ENCODE measurements at places on chromosomes 6 and 20.

- DNase-seq = peak; percentile 75
Measured at GRCh38 chr20:50992733-50993457, 30.0 kb downstream of the KCNG1 start.

DNA sequence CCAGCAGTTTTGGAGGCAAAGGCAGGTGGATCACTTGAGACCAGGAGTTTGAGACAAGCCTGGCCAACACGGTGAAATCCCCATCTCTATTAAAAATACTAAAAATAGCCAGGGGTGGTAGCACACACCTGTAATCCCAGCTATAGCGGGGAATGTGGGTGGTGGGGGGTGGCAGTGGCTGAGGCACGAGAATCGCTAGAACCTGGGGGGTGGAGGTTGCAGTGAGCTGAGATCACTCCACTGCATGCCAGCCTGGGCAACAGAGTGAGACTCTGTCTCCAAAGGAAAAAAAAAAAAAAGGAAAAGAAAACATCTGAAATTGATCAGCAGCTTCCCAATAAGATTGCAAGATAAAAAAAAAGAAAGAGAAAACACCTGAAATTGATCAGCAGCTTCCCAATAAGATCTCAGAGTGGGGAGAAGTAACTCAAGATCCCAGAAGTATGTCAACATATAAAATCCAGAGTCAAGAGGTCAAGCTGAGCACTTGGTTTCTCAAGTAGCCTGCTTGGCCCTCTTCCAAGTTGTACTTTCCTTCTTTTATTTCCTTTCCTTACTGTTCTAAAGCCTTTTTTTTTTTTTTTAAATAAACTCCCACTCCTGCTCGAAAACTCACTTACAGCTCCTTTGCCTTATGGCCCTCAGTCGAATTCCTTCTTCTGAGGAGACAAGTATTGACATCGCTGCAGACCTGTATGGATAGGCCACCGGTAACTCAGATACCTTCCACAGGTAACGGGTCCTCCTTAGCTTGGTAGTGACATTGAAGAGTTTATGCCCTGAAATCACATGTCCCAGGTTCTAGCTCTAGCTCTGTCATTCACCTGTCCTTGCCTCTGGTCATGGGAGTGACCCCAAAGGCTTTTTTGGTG lies 368.5 kb upstream of the SYNCRIP start:
- DNase-seq = no peak

- DNase-seq = no peak
Measured at GRCh38 chr6:8549074-8549790, 113.9 kb upstream of the SLC35B3 start.

DNA sequence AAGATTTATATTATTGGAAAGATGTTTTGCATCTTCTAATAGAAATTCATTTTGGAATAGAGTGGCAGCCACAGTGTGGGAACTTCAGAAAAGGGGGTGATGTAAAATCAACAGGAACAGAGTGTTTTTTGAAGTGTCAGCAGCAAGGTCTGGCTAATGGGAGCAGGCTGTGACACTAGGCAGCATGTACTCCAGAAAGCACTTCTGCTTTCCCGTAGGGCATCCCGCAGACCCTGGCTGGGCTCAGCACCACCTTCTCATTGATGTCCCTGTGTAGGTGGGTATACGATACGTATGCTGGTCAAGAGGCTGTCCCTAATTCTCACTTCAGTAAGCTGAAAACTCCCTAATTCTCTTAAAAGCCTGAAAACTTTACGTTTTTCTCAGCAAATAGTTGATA lies 74.7 kb downstream of the EYA4 start:
- DNase-seq = no peak

- peak; percentile 62 for DNase-seq
Measured at GRCh38 chr20:23049201-23050075, at the start of gene THBD. Gene THBD (minus strand): TSS chr20:23049672. CDS start chr20:23049504, 168 bp downstream.

DNA sequence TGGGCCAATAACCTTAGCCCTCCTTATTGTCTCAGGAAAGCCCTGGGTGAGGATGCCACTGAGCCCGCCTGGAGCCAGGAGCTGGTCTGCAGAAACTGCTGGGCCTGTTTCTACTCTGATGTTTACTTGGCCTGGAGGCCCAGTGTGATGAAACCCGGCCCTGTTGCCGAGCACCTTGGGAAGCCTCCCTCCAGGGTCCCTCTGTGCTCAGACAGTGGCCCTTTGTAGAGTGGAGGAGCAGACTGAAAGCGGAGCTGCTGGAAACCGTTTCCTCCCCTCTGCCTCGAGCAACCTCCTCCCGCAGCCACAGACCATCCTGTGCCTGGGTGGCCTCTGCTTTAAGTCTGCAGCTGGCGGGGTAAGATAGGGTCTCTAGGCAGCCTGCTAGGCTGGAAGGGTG lies 84.1 kb upstream of the EPB41L1 start:
- no peak for DNase-seq

- DNase-seq = peak; percentile 91
Measured at GRCh38 chr20:35617397-35618262, 2.0 kb downstream of the SPAG4 start.

- no peak for DNase-seq
Measured at GRCh38 chr20:23507346-23507745, 16.4 kb downstream of the CST8 start.

GRCh38 chr6:27847706-27848105 lies 64.5 kb downstream of the OR2B2 start:
- DNase-seq = no peak

- no peak for DNase-seq
Measured at GRCh38 chr6:121884620-121885019, 449.2 kb downstream of the GJA1 start.

DNA sequence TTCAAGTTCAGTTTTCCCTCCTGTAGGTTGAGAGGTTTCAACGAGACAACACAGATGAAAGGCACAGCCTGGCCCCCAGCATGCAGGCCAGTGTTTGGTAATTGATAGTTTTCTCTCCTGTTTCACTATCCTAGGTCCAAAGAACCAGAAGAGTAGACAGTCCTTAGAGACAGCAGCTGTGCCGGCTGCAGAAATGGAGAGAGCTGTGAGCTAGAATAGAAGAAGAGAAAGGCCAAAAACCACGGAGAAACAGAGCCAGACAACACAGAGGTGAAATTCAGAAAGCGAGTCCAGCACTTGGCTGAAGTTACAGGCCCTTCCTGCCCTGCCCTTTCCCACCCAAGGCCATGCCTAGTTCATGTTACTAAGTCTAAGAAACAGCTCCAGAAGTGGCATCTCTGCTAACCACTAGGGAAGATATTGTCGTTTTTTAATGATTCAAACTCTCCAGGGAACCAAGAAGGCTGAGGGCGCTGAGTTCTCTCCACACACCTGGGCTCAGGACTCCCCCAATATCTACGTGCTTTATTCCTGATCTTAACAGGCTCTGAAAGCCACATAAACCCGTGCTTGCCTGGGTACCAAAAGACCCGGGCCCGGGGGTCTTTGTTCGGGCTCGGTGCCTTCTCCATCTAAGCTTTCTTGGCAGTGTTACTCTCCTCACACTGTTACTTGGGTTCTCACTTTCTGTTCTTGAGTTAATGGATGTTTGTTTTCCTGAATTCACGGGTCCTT lies 16.5 kb upstream of the RBPJL start:
- DNase-seq = no peak

DNA sequence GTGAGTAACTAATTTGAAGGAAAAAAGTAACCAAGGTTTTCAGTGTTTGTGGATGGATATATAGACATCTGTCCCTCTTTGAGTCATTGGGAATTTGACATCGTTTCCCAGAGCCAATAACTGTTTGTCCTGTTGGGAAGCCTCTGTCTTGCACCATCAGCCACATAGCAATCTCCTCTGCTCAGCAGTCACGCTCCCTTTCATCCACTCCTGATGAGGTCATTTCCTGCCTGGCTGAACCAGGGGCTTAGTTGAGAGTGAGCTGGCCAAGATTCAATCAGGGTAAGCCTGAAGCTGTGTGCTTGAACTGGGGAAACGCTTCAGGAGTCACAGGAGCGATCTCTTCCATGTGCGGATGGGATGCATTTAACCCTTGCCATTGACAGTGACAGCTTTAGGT lies 121.5 kb upstream of the FOXQ1 start:
- peak; percentile 68 for DNase-seq

DNA sequence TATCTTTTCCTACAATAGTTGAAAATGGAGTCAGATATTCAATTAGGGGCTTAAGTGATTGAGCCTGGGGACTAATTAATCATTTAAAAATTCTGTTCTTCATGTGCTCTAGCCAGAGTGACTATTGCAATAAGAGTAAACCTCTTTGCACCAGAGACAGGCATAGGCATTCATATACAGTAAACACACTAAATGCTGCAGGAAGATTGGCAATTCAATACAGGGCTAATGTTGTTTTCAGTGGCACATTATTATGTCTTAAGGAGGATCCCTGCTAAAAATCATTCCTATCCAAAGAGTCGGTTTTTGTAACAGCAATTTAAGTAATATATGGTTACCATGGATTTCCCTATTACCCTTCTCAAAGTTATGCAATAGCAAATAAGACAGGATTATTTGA lies 1.2 kb downstream of the PDE7B start:
- no peak for DNase-seq

GRCh38 chr20:8272766-8273165 lies 140.7 kb downstream of the PLCB1 start:
- no peak for DNase-seq

GRCh38 chr6:19772891-19773290 lies 64.3 kb upstream of the ID4 start:
- DNase-seq = no peak

DNA sequence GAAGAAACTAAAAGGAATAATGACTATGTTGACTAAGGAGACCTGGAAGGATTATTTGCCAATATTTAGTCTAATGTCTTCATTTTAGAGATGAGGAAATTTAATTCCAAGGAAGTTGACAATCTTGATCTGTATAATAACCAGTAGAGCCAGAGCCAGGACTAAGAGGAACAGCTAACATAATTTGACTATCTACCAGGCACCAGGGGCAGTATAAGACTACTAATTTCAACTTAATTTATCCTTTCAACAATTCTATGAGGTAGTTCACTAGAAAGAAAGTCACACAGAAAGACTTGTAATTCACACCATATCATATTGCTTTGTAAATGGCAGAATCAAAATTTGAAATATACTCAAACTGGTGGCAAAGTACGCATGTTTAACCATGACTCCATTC lies 273.0 kb upstream of the STXBP5 start:
- DNase-seq = no peak

- no peak for DNase-seq
Measured at GRCh38 chr6:110421749-110422443, 6.5 kb upstream of the DDO start.

- DNase-seq = no peak
Measured at GRCh38 chr6:131431718-131432117, 141.3 kb upstream of the ARG1 start.

GRCh38 chr6:35376281-35376680 lies 33.9 kb downstream of the PPARD start:
- DNase-seq = no peak

GRCh38 chr6:141752677-141753076 lies 380.0 kb upstream of the GJE1 start:
- DNase-seq = no peak

- no peak for DNase-seq
Measured at GRCh38 chr20:50360218-50360672, 149.9 kb upstream of the PTPN1 start.

- DNase-seq = no peak
Measured at GRCh38 chr6:319177-320131, 27.2 kb downstream of the DUSP22 start.

- no peak for DNase-seq
Measured at GRCh38 chr6:3867641-3868502, 18.7 kb downstream of the FAM50B start.

All from SW 1271 (cell line).